AG09309 (cell line): ENCODE measurements at places on chromosomes 5 and 9.

DNA sequence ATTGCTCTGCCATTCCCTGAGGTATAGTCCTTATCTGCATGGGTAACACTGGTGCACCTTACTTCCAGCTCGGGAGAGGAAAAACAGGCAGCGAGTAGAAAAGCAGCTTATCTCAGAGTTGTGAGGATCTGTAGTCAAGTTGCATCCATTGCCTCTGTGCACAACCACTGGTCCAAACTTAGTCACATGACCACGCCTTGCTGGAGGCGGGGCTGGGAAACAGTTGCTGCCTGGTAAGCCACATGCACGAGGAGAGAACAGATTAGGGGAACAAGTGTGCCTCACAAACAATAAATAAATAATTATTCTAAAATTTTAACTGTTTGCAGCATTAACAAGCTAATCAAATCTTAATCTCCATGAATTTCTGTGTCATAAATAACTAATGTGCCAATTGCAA, 18.6 kb downstream of the ZNF622 start:
- no peak for DNase-seq

DNA sequence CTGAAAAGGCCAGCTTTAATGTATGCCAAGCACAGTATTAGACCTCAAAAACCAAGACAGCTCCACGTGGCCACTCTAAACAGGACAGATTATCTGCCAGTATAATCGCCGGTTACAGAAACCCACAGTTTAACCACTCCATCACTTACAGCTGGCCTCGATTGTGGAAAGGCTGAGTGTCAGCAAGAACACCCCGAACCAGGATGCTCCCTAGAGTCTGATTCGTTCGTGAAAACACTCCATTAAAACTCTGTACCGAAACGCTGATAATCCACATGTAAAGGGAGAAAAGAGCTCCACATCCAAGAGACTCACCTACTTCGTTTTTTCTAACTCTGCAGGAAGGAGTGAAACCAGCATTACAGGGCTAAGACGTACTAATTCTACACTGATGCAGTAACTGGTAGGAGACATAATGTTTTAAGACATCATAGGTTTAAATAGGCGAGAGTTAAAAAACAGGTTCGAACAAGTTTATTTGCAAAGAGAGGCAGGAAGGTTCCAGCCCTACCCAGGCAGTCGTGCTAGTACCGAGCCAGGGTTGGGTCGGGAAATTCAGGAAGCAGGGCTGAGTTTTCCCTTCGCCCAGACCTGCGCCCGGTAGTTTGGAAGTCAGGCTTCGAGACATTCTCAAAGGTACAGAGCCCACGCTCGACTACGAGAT, 949 bp downstream of the SERINC5 start:
- no peak for DNase-seq

- no peak for DNase-seq
Measured at GRCh38 chr9:35652829-35653209, 2.1 kb upstream of the SIT1 start.

- no peak for DNase-seq
Measured at GRCh38 chr5:109076741-109077140, 329.0 kb downstream of the FER start.

DNA sequence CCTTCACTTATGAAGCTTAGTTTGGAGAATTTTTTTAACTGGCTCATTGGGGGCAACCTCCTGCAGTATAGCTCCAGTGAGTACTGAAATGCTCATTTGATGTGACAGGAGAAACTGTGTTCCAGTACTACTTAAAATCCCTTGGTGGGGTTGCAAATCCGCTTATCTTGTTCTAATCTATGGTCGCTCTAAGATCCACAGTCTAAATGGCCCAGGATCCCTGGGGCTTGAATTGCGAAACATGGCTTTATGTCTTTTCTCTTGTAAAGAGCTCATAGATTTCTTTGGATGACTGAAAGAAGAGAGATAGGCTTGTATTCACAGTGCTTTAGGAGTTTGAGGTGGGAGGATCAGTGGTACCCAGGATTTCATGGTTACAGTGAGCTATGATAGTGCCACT, 52.7 kb downstream of the ADAMTSL1 start:
- DNase-seq = no peak

DNA sequence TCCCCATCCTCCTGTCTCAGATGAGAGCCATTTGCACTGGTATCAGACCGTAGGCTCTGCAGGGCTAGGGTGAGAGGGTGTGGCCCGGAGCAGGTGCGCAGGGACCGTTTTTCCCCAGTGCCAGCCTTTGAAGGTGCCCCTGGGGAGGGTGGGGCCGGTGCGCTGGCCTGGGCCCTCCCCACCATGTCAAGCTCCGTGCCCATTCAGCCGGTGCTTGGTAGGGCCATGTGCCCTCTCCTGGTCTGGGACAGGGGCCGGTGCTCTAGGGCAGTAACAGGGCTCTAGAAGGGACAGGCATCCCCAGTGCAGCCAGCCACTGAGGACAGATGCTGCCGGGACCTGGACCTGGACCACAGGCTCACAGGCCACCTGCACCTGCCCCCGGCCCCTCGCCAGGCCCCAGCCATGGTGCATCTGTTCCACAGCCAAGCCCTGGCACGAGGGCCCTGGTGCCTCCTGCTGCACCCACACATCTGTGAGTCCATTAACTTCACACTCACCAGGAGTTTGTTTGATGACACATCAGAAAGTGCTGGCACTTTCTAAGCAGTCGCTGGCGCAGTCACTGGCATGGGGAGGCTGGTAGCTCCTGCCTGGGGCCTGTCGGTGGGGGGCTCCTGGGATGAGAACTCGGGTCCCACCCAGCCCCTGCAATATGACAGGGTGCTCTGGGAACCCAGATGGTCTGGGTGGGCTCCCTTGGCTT, 5.0 kb upstream of the QRFP start:
- no peak for DNase-seq

GRCh38 chr9:123360161-123361085, 4.4 kb downstream of the CRB2 start:
- DNase-seq = no peak

- no peak for DNase-seq
Measured at GRCh38 chr9:138080979-138081378, 203.4 kb downstream of the CACNA1B start.

GRCh38 chr9:4793459-4794395, 983 bp downstream of the RCL1 start:
- no peak for DNase-seq

DNA sequence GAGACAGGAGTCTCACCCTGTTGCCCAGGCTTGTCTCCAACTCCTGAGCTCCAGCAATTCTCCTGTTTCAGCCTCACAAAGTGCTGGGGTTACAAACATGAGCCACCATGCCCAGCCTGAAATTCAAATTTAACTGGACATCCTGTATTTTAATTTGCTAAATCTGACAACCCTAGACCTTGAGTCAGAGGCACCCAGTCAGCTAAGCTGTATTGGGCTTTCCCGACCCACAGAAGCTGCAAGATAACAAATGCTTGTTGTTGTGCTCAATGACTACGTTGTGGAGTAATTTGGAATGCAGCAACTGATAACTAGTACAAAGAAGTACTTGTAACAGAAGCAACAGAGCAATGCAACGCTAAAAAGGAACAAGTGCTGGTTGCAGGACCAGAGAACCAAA, 533.1 kb downstream of the NTRK2 start:
- no peak for DNase-seq

GRCh38 chr9:88897081-88897480, 94.2 kb upstream of the S1PR3 start:
- DNase-seq = no peak

DNA sequence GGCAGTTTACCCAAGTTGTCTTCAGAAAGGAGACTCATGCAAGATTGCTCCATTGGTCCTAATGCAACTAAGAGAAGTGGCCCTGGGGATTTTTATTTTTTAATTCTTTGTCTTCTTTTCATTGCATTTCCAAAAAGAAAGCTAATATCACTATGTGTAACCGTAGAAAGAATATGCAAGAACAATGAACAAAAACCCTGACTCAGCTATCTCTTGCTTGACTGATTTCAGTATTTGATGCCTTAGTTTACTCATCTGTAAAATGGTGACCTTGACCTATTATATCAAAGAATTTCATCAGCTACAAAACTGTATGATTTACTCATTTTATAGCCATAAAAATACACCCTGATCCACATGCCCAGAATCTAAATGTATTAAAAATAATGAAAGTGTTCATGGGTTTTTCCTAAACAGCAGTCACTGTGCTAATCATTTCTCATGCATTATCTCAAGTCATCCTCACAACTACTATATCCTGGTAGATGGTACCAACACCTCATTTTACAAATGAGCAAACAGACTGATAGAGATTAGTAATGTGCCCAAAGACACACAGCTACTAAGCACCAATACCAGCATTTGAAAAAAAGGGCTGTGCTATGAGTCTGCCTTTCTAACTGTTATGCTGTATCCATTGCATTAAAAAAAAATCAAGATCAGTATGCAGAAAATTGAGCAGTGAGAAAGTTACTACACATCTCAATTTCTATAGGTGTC, 185.7 kb downstream of the MLLT3 start:
- DNase-seq = no peak

- DNase-seq = no peak
Measured at GRCh38 chr9:113480612-113481011, 17.1 kb downstream of the RGS3 start.

DNA sequence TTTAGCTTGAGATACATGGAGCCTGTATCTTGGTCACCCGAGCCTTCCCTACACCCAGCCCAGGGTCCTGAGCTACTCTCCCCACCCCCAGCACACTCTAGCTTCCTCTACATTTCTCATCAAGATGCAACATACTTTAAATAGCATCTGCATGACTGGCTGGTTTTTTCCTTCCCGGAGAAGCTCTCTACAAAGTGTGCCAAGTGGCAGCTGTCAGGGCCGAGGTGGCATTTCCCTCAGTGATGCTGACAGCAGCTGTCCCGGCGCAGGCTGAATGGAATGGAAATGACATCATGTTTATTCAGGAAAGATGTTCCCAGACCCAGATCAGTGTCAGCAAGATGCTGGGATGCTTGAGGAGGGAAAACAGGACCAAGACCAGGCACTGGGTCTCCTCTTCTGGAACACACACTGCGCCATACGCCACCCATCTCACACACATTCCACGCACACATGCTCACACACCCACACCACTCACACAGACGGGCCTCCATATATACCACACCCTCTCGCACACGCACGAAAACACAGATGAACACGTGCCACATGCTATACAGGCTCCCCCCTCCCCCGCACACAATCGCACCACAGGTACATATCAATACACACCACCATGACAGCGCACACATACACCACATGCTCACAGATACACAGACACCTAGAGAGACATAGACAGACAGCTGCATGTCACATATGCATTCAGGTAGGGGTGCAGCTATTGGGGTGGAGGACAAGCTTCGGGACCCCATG, 67.8 kb downstream of the LHX2 start:
- no peak for DNase-seq

DNA sequence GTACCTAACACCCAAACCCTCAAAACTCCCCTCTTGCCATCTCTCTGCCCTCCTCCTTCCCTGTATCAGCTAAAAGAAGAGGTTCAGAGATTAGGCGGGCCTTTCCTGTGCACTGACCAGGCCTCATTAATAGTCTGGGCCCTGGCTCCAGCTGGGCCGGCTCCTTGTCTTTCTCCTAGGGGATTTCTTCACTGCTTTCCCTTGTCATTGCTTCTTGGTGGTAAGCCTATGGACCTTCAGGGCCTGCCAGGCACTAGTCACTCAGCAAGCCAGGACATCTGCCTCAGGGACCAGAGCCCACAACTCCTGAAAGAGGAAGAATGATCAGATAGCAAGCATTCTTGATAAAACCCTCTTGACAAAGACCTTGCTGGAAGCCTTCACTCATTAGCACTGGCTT, 50.9 kb downstream of the MRRF start:
- no peak for DNase-seq

DNA sequence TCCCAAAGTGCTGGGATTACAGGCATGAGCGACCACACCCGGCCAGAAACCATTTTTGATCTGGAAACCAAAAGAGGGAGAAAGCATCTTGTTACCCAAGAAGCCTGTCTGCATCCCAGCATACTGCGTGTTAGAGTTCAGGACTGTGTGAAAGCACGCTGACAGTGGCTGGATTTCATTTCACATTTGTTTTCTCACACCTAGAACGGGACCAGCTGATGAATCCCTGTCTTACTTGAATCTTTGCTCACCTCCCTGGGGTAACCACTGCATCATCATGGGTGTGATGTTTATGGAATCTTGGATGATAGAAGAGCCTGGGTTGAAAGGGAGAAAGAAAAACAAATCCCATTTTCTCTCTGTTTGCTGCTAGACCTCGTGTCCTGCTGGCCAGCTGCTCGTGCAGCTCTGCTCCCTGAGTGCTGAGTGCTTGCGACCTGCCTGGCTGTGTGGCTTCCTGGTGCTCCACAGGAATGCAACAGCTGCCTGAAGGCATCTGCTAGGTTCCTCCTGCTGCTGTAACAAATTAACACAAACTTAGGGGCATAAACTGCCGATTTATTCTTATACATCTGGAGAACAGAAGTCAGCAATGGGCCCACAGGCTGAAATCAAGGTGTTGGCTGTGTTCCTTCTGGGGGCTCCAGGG, 378.3 kb upstream of the DAP start:
- no peak for DNase-seq

DNA sequence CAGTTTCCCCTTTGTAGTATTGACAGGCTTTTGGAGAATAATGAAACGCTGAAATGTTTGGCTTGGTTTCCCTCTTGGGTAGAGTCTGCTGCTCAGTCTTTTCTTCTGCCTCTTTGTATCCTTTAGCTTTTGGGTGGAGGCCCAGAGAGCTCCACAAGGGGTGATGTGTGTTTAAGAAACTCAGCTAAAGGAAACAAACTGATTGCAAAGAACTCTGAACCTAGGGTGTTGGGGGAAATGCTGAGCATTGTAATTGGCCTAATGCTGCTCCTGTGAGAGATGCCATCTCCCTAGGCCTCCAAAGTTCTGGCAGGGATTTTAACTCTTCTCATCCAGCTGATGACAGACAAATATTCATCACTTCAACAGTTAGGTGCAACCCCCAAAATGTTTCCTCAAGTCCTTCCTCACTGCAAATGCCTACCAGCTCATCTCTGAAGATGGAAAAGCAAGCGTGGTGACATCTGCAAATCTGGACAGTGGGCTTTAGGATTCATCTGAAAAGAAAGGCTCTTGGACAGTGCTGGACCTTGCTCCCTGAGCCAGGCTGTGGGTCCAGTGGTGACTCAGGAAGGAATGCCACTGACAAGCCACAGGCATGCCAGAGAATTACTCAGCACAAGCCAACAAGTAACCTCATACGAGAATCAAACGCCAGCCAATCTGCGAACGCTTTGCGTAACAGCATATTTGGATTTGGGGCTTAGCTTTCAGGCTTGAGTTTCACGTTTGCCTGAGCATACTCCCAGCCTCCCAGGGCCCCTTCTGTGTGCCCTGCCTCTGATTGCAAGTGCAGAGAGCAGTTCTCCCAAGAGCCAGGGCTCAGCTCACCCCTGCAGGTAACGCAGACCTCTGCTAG, 30.5 kb upstream of the ZSWIM6 start:
- peak; percentile 97 for DNase-seq

GRCh38 chr5:150255659-150256409, 33.7 kb downstream of the CAMK2A start:
- no peak for DNase-seq

DNA sequence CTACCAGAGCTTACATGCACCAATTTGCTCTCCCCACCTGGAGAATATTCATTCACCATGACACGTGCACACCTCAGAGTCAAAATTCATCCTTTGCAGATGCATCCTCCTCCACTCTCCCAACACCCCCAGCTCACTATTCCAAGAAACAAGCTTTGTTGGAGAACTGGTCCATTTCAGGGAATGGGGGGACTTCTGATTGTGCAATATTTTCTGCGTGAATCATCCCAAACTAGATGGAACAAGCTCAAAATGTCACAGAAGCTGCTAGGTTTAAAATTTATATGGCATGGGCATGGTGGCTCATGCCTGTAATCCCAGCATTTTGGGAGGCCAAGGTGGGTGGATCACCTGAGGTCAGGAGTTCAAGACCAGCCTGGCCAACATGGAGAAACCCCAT, 3.6 kb downstream of the GLDC start:
- DNase-seq = no peak
